ENCODE measurements at places on chromosomes 1 and 21.

DNA sequence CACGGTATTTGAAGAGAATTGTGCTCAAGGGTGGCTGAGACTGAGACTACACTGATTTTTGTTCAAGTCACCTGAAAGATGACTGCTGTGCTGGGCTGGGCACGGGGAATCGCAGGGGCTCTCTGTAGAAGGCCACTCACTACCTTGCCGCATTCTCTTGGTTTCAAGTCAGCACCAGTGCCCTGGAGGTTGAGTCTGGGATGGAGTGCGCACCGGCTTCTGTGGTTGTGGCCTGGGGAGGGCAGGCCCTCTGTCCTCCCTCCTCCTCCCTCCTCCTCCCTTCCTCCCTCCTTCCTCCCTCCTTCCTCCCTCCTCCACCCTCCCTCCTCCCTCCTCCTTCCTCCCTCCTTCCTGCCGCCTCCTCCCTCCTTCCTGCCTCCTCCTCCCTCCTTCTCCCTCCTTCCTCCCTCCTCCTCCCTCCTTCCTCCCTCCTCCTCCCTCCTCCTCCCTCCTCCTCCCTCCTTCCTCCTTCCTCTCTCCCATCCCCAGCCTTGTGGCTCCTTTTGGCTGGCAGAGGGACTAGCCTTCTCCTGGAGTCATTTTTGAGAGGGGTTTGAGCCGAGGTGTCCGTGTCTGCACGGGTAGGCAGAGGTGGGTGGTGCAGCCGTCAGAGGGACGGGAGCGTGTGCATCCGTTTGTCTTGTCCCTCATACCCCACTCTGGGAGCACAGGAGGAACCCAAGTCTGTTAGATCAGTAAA is 9.5 kb downstream of the RER1 start:
- DNase-seq = no peak

GRCh38 chr1:243346468-243346867 is 90.6 kb downstream of the SDCCAG8 start:
- DNase-seq = no peak

- DNase-seq = no peak
Observed at GRCh38 chr1:211340622-211341507, 14.2 kb downstream of the TRAF5 start.

GRCh38 chr1:245512181-245512888 is 357.6 kb downstream of the KIF26B start:
- no peak for DNase-seq

DNA sequence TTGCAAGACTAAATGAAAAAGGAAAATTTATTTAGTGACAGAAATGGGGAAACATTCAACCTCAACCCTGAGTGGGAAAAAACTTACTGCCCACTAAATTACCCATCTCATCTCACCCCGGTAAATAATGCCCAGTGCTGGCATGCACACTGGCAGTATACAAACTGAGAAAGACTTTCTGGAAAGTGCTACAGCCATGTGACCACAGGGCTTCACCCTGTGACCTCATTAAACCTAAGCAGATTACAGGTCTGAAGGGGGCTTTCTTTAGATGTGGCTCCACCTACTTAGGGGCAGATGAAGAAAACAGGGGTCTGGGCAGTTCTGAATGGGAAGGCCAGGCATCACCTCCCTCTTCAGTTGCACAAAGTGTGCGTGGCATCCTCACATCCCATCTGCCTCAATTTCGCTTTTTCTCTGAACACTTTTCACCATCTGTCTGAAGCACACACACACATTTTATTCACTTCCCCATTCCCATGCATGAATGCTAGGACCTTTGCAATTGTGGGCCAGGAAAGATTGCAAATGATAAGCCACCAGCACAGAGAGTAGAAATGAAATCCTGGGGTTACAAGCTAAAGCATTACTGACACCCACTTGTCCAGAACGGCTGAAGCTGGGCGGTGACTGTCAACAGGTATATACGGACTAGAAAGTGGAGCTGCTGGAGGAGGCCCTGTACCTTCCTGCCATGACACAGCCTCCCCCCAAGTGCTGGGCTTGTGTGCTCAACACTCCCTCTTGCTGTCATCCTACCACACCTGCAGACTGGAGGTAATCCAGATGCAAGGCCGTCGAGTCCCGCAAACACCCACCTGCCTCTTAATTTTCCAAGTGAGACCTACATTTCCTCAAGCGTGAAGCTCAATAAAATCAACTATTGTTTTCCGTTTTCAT is 2.7 kb downstream of the NADK start:
- no peak for DNase-seq

DNA sequence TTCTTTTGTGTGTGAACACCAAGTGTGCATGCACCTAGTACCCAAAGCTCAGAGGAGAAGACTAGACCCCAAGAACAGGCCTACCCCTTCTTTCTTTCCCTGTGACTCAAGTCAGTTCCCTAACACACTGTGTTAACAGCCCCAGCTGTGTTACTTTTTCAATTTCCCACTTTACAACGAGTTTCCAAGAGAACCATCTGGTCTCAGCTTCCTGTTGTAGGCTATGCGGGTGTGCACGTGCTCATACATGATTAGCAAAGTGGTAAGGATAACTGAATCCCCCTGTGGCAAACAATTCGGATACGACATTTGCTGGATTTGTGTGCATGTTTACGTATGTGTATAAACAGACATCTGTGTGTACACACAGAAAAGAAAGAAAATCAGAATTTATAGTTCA is 17.9 kb downstream of the IFNAR2 start:
- no peak for DNase-seq

- no peak for DNase-seq
Observed at GRCh38 chr1:78799926-78800325, 150.3 kb downstream of the IFI44 start.

DNA sequence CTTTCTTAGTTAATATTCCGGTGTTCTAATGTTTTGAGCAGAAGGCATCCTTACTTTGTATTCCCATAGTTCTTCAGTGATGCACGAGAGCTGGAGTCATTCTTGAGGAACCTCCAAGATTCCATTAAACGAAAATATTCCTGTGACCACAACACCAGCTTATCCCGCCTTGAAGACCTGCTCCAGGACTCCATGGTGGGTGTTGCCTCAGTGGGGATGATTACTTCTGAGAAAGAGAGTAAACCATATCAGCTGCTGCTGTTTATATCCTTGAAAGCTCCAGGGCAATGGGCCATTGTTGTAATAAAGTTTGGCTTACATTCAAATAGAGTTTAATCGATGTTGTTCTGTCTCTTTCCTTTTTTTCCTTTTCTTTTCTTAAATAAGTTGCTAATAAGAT is 93.1 kb downstream of the MACF1 start:
- no peak for DNase-seq

DNA sequence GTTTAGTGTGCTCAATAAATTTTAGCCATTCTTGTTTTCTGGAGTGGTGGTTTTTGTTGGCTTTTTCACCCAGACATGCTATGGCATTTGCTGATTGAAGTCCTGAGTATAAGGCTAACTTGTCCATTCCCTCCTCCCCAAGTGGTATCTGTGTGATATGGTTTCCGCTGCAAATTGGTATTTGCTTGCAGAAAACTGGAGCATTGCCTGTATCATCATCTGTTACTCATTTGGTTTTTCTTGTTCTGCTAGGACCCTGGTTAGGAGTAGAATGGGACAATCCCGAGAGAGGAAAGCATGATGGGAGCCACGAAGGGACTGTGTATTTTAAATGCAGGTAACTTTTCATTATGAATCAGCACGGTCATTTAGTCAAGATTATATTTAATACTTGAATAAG is 34.0 kb downstream of the TBCE start:
- DNase-seq = no peak

DNA sequence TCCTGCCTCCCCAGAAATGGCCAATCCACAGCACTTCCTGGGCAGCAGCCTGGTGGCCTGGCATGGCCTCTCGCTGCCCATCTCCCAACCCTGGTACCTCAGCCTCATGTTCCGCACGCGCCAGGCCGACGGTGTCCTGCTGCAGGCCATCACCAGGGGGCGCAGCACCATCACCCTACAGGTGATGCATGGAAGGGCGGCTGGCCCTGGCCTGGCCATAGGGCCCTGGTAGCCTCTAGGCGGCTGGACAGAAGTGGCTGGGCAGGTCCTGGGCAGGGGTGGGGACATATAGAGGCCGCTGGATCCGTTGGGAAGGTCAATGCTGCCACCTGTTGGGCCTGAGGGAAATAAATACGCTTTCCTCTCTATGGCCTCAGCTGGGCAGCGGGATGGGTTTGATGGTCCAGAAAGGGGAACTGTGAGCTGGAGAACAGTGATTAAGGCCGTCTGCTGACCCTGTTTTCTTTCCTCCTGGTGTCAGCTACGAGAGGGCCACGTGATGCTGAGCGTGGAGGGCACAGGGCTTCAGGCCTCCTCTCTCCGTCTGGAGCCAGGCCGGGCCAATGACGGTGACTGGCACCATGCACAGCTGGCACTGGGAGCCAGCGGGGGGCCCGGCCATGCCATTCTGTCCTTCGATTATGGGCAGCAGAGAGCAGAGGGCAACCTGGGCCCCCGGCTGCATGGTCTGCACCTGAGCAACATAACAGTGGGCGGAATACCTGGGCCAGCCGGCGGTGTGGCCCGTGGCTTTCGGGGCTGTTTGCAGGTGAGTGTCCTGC is 14.4 kb downstream of the CELSR2 start:
- DNase-seq = peak; percentile 86

GRCh38 chr1:226626577-226626956 is 78.0 kb downstream of the STUM start:
- DNase-seq = peak; percentile 72

- DNase-seq = no peak
Observed at GRCh38 chr21:29175408-29176134, 45.1 kb downstream of the MAP3K7CL start.

DNA sequence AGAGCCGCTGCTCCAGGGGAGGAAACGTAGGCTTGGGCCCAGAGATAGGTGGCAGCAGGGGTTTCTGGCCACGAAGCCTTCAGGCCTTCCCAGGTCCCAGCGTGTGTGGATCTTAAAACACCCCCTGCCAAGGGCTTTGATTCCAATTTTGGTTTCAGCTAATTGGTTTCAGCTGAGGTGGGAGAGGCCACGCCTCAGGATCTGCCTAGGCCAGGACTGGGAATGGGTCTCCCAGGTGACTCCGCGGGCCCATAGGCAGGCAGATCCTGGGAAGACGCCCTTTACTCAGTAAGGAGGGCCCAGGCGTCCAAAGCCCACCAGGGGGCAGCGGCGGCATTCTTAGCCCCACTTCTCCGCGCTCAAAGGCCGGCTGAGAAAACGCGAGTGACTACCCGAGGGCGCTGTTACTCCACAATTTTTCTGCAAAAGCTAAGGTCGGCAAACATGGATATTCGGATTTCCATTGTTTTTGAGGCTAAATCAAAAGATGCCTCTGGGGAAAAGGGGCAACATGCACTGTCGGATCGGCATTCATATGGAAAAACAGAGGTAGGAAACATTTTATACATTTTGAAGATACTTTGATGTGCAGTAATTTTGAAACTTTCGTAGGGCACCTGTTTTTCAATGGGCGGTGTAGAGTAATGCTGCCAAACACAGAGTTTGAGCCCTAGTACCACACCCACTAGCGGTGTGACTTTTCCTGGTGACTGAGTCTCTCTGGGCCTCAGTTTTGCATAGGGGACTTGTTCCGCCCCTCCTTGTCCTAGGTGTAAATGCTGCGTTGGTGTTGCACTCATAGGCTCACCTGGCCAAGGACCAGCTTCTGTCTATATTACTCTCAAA is 31.8 kb upstream of the BCL10 start:
- peak; percentile 78 for DNase-seq

GRCh38 chr1:182249201-182249676 is 142.4 kb downstream of the GLUL start:
- DNase-seq = no peak

DNA sequence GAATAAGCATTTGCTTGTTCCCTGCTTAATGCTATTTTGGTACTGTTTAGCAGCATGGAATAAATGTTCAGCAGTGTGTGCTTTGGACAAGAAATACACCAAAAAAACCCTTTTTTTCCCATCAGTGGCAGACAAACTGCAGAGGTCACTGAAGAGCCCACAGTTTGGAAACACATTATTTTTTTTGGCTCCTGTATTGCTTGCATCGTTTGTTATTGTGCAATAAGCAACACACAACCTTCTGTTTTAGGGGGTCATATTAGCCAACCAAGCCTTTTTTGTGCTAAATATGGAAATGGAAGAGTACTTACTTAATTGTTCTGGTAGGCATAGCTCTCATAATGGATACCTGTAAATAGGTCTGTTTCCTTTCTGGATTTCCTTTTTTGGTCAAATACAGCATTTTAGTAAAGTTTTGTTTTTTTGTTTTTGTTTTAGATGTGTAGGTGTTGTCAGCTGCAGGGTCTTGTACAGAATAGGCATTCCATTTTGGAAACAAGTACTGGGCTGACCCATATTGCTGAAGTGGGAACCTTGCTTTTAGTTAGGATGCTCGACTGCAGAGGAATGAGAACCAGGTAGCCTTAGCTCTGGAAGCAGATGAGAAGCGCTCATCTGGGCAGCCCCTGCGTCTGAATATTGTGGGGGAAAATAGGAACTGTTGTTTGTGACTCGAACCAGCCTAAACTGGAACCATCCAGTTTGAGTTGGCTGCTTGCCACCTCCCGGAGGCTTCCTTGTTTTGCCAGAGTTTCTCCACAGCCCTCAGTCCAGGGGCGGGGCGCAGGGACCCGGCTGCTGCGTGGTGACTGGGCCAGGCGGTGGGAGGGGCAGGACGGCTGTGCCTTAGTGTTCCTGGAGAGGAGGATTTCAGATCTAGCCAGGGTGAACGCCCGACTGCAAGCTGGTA is 38.4 kb downstream of the SPEN start:
- DNase-seq = peak; percentile 86

- DNase-seq = peak; percentile 21
Observed at GRCh38 chr1:77031106-77031662, 163.9 kb downstream of the ST6GALNAC5 start.

DNA sequence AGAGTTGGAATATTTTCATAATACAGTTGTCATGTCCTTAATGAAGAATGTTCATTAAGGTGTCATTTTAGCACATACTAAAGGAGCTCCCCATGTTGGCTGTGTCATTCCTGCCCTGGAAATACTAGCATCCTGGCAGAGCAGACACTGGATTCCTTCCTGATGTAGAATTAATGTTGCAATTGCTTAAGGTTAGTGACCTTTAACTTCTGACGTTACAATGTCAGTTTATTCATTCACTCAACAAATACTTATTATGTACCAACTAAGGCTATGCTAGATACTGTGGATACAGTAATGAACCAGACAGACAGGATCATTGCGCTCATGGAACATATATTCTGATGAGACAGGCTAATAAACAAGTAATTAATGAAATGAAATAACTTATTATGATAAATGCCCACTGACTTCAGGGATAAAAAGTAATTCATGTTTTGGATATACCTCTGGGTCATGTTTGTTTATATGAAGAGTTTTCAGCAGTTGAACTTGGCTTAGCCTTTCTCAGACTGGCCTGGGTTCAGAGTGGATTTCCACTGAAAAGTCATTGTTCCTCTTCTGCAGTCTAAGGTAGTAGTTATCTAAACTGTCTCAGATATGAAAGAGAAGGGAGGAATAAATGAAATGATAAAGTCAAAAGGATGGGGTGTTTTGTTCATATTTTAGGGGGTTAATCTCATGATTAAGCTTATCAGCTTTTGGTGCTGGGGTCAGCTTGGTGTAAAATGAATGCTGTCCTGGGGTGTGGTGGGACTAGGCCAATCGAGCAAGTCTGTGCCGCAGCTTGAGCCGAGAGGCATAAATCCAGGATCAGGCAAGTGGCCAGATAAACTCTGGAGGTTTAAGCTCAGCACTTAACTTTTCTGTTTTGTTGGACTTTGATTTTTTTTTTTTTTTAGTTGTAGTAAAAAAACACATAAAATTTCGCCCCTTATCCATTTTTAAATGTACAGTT is 43.3 kb upstream of the KCNQ4 start:
- DNase-seq = no peak
